Activated CD8-positive, alpha-beta memory T cell treated with anti-CD3 and anti-CD28 coated beads for 24 hours (primary cell): ENCODE measurements at places on chromosomes 4 and X.

GRCh38 chr4:28682847-28683246 lies 1822.2 kb downstream of the STIM2 start:
- no peak for DNase-seq

- no peak for DNase-seq
Measured at GRCh38 chr4:106486533-106486932, 118.0 kb upstream of the GIMD1 start.

DNA sequence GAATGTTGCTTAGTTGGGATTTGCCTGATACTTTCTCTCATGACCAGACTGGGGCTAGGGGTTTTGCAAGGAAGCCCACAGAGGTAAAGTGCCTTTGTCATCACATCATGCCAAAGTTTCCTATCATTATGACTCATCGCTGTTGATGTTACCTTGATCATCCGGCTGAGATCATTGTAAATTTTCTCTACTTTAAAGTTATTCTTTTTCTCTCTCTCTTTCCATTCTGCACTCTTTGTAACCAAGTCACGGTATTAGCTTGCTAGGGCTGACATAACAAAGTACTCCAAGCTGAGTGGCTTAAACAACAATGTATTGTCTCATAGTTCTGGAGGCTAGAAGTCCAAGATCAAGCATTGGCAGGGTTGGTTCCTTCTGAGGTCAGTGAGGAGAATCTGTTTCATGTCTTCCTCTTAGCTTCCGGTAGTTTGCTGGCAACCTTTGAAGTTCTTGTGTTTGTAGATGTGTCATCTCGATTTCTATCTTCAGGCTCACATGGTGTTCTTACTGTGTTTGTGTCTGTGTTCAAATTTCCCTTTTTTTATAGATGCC lies 113.0 kb downstream of the DTHD1 start:
- peak; percentile 57 for DNase-seq

DNA sequence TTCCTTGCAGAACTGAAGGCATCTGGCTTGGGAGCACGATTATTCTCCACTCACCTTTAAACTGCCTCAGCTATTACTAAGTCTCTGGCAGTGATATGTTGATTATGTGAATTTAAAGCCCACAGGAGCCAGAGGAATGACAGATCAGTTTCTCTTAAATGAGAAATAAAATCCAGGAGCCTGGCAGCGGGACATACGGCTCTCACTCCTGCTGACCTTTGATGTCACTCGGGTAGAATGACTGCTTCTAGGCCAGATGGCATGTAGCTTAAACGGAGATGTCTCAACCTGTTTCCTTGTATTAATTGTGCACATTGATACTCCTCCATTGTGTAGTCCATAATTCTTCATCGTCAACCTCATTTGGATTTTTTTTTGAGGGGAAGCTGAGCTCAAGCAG lies 4.0 kb upstream of the CBLL2 start:
- DNase-seq, result no peak
